Glomerular endothelial cell (primary cell): ENCODE measurements at places on chromosomes 3 and 15. TPM values are rescaled to one million over a fixed set of nuclear protein-coding genes. Genes with fewer than 3 reads are reported as not detected.

Gene SCG3
- 0.05 TPM in 1 of 2 replicates, not detected in the other for total RNA-seq

Gene GP5
- 0.29 TPM in 1 of 2 replicates, not detected in the other for total RNA-seq

Gene CCR2
- total RNA-seq = not detected in 2 replicates

Gene PRR20G
- not detected in 2 replicates for total RNA-seq

Gene BDH1
- total RNA-seq = 4.7 and 8.8 TPM in 2 replicates

Gene MGA
- 24.3 and 50.7 TPM in 2 replicates for total RNA-seq

Gene LRRIQ4
- not detected in 2 replicates for total RNA-seq

Gene MST1R
- 0.10 and 0.18 TPM in 2 replicates for total RNA-seq

Gene PLCH1
- total RNA-seq = 1.2 TPM in 1 of 2 replicates, not detected in the other

Gene OR5K2
- total RNA-seq = not detected in 2 replicates

Gene GPR15
- not detected in 2 replicates for total RNA-seq

Gene CHRD
- total RNA-seq = 0.78 and 1.9 TPM in 2 replicates

Gene BUB1B
- total RNA-seq = 14.0 and 15.2 TPM in 2 replicates

Gene CHDH
- 0.06 and 0.82 TPM in 2 replicates for total RNA-seq

Gene RPS27L
- total RNA-seq = 264 and 330 TPM in 2 replicates

Gene CCDC14
- 24.0 and 26.3 TPM in 2 replicates for total RNA-seq

Gene ITIH1
- not detected in 2 replicates for total RNA-seq

Gene PRC1
- total RNA-seq = 27.9 and 61.4 TPM in 2 replicates

Gene LCTL
- total RNA-seq = 0.06 TPM in 1 of 2 replicates, not detected in the other

Gene ANKRD63
- total RNA-seq = 0.18 TPM in 1 of 2 replicates, not detected in the other

Gene ADAMTS9
- total RNA-seq = 72.1 and 96.2 TPM in 2 replicates

Gene AGBL1
- not detected in 2 replicates for total RNA-seq

Gene ZCWPW2
- total RNA-seq = 0.18 TPM in 1 of 2 replicates, not detected in the other

Gene FAM81A
- total RNA-seq = 0.41 TPM in 1 of 2 replicates, not detected in the other

Gene FAM3D
- total RNA-seq = 0.18 and 1.4 TPM in 2 replicates

Gene SEMA3F
- 95.6 and 106 TPM in 2 replicates for total RNA-seq

Gene EEFSEC
- total RNA-seq = 8.0 and 15.6 TPM in 2 replicates

Gene RPL15
- 2,079 and 3,094 TPM in 2 replicates for total RNA-seq

Gene MINAR1
- total RNA-seq = 0.29 and 1.5 TPM in 2 replicates

Gene PLOD2
- total RNA-seq = 79.1 and 122 TPM in 2 replicates

Gene KLHL40
- not detected in 2 replicates for total RNA-seq

Gene SCG5
- total RNA-seq = 3.7 and 4.4 TPM in 2 replicates

Gene RASGRP1
- 0.10 and 0.12 TPM in 2 replicates for total RNA-seq

Gene KY
- 0.06 TPM in 1 of 2 replicates, not detected in the other for total RNA-seq

Gene NEK10
- total RNA-seq = 3.4 and 8.5 TPM in 2 replicates

Gene GOLGA8S
- total RNA-seq = 0.05 and 0.06 TPM in 2 replicates

Gene C3orf80
- total RNA-seq = not detected in 2 replicates

Gene CMTM8
- total RNA-seq = 2.7 and 5.6 TPM in 2 replicates

Gene CFAP100
- total RNA-seq = not detected in 2 replicates

Gene PLCB2
- 3.0 and 5.1 TPM in 2 replicates for total RNA-seq
